Forelimb muscle (tissue), 1 donor: ENCODE measurements at places on chromosomes 7 and 10.
A peak's percentile ranks its signal among the peaks of the same experiment; 100 is the strongest.

DNA sequence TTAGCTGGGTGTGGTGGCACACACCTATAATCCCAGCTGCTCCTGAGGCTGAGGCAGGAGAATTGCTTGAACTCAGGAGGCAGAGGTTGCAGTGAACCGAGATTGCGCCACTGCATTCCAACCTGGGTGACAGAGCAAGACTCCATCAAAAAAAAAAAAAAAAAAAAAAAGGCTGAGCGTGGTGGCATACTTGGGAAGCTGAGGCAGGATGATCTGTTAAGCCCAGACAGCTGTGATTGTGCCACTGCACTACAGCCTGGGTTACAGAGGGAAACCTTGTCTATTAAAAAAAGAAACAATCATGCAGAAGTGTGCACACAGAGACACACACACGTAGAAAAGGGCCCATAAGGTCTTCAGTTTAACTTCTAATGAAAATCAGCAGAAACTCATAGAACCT, 150.6 kb downstream of the TPST1 start:
- no peak for DNase-seq

GRCh38 chr7:36277249-36277542, 112.5 kb upstream of the ANLN start:
- no peak for DNase-seq

DNA sequence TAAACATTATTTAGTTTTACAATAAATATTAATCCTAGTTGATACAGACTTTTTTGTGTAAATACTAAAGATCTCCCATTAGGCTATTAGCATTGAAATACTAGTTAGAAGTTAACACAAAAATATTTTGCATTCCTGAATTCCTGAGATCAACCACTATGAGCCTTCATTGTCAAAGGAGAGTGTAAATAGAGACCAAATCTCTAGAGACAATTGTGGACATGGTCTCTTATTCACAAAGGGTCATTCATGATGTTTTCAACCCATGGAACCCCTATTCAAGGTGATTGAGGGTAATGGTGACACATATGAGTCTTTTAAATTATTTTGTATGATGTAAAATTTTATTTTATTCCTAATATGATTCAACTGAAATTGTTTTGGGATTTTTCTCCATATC, 1454.8 kb upstream of the LRRTM3 start:
- no peak for DNase-seq

GRCh38 chr10:31697271-31698180, 231.1 kb downstream of the ARHGAP12 start:
- DNase-seq: peak; percentile 66

DNA sequence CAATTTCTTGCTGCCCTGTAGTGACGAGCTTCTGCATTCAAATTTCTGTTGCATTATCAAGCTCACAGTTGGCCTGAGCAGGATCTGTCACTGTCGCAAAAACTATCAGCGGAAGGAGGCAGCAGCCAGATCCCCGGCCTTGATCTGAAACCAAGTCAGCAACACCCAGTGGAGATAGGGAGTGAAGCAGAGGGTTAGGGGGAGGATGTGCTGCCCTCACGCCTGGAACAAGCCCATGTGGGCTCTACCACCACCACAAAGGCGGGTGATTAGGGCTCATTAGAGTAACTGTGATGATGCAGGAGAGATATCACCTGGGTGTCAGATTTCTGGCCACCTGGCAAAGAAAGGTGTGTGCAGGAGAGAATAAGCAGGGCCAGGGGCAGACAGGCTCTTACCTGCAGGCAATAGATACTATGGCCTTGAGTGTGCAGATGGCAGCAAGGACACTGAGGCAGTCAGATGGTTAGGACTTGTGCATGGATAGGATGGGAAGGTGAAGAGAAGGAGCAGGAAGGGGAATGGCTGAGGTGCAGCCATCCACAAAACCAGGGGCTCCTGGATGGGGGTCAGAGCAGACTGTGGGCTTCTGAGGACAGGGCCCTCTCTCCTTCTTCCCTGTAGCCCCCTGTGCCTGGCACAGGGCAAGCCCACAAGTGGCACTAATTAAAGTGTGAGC, 417.3 kb downstream of the RPS24 start:
- no peak for DNase-seq

DNA sequence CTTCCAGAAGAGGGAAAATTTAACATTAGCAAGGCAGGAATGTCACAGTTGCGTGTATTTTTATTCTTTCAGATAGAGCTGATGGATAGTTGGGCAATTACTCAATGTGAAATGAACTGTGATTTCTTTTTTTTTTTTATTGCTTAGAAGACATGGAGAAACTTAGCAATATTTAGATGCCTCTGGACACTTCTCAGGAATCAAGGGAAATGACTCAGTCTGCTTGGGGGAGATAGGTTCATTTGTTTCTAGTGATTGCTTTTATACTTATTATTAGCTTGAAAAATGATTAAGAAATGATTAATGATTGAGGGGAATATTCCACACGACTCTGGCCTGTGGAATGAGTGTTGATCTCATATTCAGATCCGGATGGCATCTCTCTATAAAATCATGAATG, 33.1 kb upstream of the TBX20 start:
- DNase-seq: no peak

DNA sequence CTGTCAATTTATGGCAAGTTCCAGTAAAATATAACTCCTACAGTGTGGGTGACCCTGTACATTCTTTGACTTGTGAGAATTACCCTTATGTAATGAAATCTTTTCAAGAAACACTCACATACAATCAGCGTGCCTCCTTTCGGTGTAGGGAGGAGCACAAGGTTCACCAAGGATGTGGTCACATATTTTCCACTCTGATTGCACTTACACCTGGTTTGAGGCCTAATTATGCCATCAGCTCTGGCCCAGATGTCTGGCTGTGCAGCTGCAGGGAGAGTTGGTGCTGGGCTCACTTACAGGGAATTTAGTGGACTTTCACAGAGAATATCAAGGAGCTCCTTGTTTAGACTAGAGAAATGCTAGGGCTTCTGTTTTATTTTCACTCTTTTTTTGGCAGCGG, 146.0 kb upstream of the STEAP4 start:
- DNase-seq: no peak

- no peak for DNase-seq
These were observed 11.2 kb upstream of the SLC35B4 start for GRCh38 chr7:134327896-134328295.

- no peak for DNase-seq
These were observed 266.0 kb downstream of the BBS9 start for GRCh38 chr7:33395340-33395739.

DNA sequence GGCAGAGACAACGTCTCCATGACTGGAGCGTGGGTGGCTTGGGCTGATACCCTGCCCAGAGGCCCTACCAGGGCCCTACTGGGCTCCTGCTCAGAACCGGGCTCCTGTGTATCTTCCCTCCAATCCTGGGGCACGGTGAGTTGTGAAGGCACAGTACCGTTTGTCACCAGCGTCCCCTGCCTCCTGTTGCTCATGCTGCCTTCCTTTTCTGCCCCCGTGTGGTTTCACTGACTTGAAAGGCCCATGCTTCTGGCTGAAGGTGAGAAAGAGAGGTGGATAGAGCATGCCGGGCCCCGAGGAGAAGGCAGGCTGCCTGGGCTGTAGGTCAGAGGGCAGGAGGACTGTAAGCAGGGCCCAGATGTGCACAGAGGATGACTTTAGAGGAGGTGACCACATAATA, 9.1 kb upstream of the DMBT1 start:
- no peak for DNase-seq

DNA sequence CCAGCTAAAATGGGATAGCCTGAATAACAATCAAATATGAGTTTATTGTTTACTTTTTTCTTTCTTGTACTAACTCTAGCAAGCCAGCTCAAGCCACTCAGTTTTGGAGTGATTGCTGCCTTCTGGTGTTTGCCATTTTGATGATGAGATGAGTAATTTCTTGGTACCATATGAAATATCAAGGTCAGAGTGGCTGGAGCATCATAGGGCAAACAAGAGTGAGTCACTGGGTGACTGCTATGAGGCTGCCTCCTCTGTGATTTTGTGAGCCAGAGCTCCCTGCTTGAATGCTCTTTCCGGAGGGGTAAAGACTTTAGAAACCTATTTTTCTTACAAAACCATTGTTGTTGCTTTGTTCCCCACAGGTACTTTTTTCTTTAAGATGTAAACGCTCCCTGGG, 295.6 kb downstream of the PRKG1 start:
- DNase-seq: no peak

DNA sequence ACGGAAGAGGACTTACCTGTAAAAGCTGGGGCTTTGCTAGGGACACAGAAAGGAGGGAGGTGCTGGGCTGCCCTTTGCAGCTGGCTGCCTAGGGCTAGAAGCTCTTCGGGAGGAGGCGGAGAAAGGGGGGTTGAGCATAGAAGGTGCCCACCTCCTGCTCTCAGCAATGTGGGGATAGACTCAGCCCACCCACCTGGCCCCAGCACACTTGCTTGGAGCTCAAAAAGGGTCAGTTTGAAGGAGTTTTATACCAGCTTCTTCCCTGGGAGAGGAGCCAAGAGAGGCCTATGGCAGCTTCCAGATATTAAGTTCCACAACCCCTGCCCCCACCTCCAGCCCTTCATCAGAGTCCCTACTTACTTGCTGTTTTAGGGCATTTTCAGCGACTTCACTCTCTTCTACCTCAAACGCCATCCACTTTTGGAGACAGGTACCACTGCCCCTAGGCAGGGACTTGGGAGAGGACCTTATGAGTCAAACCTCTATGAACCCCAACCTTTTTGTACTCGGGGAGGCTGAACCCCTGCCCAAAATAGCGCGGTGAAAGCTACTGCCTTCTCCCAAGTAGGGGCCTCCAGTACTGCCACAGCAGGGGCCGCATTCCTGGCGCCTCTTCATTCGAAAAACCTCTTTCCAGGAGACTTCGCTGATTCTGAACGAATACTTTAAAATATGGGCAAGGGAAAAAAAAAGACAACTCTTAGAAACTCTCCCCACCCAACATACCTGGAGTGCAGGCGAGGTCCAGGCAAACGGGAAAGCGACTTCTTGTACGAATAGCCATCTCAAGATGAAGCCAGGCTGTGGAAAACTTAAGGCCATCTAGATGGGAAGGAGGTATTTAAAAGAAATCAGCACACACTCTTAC, 1.2 kb upstream of the EVX1 start:
- no peak for DNase-seq

DNA sequence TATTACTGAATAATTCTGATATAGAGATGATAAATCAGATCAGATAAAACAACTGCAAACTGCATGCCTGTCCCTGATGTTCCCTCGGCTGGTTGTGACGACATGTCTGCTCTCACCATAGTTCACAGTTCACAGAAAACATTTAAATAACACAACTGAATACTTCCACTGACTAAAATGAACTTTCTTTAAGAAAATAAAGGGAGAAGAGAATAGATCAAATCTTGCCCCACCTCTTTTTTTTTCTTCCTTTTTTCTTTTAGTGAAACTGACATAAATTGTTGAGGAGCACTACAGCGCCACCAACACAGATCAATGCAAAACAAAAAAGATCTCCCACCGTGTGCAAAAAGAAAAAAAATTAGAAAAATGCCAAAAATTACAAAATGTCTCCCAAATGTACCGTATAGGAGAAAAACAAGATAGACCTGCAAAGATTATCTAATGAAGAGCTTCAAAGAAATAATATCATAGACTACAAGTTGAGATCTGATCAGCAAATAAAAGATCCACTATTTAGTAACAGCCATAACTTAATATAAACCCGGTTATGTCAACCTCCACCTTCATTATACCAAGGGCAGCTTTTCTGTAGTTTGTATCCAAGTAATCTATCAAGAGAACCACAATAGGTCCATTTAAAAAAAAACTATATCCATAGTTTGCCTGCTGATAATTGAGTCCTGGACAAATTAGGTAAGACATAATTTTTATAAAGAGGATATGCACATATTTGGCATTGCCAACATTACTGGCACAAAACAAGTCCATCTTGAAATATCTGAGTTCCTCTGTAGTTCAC, 30.7 kb upstream of the EPC1 start:
- peak; percentile 71 for DNase-seq

- no peak for DNase-seq
These were observed 22.2 kb downstream of the ZDHHC16 start for GRCh38 chr10:97468162-97468561.

DNA sequence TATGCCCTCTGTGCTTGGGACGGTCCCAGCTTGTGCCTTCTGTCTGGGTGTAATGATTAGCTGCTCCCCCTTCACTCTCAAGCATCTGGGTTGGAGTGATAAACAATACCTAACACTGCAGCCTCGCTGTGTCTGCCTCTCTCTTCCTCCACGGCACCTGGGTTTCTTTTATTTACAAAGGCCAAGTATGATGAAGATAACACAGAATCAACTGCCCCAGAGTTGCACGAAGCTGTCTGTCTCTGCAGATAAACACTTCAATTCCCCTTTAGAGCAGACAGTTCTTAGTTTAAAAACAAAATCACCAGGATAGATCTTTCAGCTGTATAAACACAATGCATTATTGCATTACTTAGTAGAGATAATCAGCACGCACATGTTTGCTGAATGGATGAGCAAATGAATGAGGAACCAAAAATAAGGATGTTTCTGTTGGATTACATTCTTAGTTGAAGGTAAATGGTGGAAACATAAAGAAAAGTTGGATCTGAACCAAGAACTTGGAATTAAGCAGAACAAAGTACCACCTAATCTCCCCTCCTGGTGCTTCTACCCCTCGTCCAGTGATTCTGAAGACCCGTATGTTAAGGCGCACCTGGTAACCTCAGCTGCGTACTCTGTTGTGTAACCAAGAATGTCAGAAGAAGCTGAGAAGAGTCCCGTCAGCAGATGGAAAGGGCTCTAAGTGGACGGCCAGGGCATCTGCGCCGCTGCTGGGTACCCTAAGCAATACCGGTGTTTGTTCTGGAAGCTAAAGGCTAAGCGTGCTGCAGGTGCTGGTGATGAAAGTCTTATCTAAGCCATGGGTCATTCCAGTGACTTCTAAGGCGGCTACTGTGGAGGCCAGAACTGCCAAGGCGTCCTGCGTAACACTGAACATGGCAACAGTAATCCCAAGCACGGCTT, 26.6 kb downstream of the INSIG1 start:
- DNase-seq: no peak

- no peak for DNase-seq
These were observed 287.0 kb downstream of the ZEB1 start for GRCh38 chr10:31605861-31606525.

- DNase-seq: no peak
These were observed 29.1 kb upstream of the EPC1 start for GRCh38 chr10:32376097-32376496.

DNA sequence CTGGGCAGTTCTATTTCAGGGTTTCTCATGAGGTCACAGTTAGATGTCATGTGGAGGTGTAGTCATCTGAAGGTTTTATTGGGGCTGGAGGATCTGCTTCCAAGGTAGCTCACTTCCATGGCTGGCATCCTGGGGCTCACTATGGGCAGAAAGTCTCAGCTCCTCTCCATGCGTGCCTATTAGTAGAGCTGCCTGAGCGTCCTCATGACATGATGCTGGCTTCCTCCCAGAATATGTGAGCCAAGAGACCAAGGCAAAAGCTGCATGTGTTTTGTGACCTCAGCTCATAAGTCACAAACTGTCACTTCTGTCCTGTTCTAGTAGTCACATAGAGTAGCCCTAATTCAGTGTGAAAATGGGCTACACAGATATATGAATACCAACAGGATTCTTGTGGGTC, 524.4 kb downstream of the SUGCT start:
- no peak for DNase-seq

- no peak for DNase-seq
These were observed 5.1 kb downstream of the SHH start for GRCh38 chr7:155807065-155807671.
